NCI-H1092 treated with DMSO at 0.1 percent for 48 hours (cell line): ENCODE measurements at places on chromosomes 13 and 19.
A peak's percentile ranks its signal among the peaks of the same experiment; 100 is the strongest.

DNA sequence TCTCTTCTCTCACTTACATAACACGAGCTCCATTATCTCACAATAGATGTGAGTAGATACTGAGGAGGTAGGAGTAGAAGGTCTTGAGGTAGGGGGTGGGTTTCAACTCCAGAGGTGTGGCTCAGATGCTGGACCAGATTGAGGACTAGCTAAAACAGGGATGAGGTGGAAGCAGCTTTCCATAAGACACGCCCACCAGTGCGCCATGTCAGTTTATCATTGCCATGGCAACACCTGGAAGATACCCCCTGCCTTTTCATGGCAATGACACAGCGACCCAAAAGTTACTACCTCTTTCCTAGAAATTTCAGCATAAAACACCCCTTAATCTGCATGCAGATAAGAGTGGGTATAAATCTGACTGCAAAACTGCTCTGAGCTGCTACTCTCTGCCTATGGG is 44.1 kb downstream of the KCTD15 start:
- DNase-seq: no peak

DNA sequence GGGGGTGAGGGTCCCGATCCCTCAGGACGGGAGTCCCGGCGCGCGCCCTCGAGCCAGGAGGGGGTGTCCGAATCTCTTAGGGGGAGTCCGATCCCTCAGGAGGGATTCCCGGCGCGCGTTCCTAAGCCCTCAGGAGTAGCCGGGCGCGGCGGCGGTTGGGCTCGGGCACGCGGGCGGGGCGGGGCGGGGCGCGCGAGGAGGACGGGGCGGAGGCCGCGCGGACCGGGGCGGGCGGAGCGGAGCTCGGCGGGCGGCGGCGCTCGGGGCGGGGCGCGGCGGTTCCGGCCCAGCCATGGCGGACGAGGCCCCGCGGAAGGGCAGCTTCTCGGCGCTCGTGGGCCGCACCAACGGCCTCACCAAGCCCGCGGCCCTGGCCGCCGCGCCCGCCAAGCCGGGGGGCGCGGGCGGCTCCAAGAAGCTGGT is at the start of gene CUL4A:
Gene CUL4A (plus strand): TSS at position 278 of the 423 bp plus-strand sequence. CDS start 15 bp downstream, at position 293.
- DNase-seq: peak; percentile 80

GRCh38 chr19:18203408-18203862 is 407 bp downstream of the RAB3A start:
- DNase-seq: peak; percentile 72

DNA sequence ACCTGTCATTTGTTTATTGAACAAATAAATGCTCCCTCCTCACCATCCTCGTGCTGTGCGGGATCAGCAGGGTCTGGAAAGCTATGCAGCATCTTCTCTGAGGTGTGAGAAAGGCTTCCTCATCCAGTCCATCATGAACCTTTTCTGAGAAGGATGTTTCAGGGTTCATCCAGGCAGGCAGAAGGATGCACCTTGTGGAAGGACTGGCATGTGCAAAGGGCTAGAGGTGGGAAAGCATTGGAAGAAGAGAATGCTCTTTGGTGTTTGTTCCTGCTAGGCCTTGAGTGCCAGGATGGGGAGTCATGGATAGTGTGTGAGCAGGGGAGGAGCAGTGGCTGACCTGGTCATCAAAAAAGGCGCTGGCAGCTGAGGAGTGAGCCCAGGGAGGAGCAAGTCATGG is 6.6 kb downstream of the PALM start:
- no peak for DNase-seq

- DNase-seq: no peak
These were observed 762.2 kb downstream of the EFNB2 start for GRCh38 chr13:105773241-105773640.
